ENCODE measurements at places on chromosomes 16 and 17.
A peak's percentile ranks its signal among the peaks of the same experiment; 100 is the strongest.

DNA sequence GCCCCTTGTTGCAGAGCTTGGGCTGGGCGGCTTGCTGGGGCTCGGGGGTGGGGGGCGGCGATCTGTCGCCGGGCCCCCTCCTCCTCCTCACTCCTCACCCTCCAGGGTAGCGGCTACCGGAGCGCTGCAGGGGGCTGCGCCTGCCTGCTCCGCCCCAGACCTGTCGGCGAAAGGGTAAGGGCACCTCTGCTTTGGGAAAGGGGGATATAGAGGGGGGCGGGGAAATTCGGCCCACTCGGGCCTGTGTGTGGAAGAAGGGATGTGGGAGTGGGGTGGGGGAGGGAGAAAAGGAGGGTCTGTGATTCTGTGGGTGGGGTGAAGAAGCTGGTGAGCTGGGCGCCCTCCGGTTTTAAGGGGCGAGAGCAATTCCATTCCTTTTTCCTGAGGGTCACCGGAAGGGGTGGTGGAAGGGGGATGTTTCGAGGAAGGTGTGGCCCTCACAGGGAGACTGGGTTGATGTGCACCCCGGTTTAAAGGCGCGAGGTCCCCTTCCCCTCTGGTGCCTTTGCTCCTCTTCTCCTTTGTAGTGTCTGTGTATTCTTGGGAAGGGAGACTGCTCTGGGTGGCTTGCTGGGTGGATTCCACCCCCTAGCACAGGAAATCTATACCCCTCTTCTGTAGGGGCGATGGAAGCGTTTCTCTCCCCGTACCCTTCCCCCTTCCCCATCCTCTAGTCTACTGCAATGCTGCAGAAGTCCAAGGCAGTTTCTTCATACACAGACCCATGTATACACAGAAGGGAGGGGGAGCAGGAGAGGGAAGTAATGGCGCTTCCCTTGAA lies 878 bp downstream of the TAOK1 start:
- DNase-seq = no peak

DNA sequence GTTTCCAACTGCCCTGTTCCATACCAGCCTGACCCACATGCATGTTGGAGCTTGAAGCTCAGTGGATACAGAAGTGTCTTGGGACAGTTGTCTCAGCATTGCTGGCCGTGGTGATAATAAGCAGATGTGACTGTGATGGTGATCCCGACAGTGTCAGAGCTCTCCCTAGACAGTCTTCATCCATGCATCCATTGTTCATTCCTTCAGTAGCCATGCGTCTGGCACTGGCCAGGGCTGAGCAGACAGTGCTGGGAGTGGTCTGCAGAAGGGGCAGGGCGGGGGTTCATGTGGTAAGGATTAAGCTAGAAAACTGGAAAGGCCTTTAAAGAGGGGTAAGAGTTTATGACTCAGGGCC lies 68.1 kb downstream of the GNAO1 start:
- no peak for DNase-seq

GRCh38 chr16:85970738-85971137 lies 71.8 kb downstream of the IRF8 start:
- no peak for DNase-seq

GRCh38 chr17:78137392-78138203 lies 7.0 kb downstream of the TMC8 start:
- peak; percentile 62 for DNase-seq

- no peak for DNase-seq
Measured at GRCh38 chr17:4725646-4726310, 5.5 kb upstream of the MED11 start.

GRCh38 chr16:22346483-22346882 lies 27.9 kb downstream of the CDR2 start:
- no peak for DNase-seq

DNA sequence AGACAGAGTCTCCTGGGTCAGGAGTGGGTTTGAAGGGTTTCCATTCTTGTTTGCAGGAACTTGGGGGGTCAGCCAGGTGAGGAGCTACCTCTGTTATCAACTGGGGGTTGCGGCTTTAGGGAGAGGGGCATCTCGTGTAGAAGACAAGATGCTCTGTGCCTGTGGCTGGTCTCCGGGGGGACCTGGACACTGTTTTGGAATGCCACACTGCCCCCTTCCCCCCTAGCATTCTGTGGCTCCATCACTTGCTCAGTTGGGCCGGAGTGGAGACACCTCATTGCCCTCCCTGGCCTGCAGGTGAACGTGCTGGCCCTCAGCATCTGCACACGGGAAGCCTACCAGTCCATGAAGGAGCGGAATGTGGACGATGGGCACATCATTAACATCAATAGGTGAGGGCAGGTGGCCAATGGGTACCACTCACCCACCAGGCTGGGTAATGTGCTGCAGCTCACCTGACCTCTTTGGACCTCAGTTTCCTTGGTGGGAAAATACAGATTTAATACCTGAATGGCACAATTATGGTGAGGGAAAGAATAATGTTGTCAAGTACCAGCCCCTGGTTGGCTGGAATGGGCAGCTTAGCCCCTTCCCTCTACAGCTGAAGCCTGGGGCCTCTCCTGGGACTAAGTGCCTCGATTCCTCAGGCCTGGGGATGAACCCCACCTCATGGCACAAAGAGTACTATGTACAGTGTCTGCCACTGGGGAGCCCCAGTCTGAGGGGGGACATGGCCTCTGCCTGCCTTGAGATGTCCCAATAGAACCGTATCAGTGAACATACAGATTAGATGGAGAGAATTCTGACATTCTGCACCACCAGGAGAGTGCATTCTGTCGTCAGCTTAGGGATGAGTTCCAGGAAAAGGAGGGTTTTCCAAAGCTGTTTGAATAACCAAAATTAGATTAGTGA lies 3.3 kb upstream of the MRM1 start:
- DNase-seq = no peak
